ENCODE measurements at places on chromosomes 11 and 22.

DNA sequence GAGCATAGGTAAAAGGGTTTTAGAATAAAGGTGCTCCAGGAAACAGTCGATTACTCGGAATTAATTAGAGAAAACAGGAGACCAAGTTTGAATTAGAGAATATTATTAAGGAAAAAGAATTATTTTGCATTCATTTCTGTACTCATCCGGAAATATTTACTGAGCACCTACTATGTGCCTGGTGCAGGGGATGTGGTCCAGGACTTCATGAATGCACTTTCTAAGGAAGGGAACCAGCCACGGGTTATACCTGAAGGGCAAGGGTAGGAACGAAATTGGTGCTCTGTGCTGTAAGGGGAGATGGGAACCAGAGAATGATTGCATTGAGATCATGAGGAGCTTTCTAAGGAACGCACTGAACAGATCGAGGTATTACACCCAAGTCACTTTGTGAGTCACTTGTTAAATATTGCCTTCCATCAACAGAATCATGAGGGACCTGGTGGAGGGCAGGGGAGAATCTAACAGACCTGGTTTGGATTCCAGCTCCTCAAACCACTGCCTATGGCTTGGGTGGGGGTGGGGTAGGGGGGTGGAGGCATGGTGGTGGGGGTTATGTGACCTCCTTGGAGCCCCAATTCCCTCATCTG, 40.9 kb downstream of the C11orf96 start:
- DNase-seq: no peak

DNA sequence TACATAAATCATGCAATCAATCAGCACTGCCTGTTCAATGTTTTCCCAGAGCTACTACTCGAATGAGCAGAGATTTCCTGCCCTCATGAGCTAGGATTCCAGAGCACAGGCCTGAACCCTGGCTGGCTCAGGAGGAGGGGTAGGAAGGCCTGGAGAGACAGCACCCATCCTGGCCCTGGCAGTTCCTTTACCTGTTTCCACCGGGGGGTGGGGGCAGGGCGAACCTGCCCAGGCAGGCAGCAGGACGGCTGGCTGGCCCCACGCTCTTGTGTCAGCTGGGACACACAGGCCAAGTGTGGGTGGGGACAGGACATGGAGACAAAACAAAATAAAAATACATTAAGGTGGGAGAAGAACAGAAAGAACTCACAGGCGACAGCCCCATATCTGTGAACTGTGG, 109.8 kb upstream of the BID start:
- DNase-seq: no peak

DNA sequence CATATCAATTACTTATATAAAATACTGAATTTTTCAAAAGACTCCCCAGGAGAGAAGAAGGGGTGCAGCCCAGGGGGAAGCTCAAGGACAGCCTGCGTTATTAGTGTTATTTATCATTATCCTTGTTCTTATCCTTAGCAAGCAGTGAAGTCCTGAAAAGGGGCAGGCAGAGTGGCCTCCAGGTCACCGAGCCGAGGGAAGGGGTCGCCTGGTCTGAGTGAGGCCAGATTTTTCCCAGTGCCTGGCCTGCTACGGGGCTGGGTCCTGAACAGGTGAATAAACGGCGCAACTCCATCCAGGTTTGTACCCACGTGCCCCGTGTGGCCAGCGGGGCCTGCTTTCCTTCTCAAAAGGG, 123.7 kb downstream of the BRD1 start:
- no peak for DNase-seq

GRCh38 chr22:23521441-23522113, 58.5 kb downstream of the IGLL1 start:
- peak; percentile 10 for DNase-seq

- no peak for DNase-seq
Observed at GRCh38 chr11:8671651-8672062, 10.8 kb downstream of the TRIM66 start.

DNA sequence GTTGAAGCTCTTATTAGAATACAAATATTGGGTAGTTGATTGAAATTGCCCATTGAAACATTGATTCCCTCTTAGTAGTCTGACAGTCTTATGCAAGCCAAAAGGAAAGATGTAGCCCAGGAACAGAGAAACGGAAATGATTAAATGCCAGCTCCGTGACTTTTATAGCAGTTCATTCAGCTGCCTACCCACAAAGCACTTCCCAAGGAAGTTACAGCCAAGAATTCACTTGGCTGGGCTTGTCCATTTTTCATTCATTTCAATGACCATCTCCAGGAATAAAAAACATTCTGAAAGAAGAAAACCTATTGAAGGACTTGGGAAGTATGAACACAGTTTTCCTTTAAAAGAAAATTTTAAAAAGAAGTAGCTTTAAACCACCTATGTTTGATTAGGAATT, 62.0 kb downstream of the NCAM1 start:
- no peak for DNase-seq
